ENCODE measurements at places on chromosomes 6 and 20.

GRCh38 chr20:41618807-41619311 is 682 bp upstream of the CHD6 start:
- DNase-seq: no peak

DNA sequence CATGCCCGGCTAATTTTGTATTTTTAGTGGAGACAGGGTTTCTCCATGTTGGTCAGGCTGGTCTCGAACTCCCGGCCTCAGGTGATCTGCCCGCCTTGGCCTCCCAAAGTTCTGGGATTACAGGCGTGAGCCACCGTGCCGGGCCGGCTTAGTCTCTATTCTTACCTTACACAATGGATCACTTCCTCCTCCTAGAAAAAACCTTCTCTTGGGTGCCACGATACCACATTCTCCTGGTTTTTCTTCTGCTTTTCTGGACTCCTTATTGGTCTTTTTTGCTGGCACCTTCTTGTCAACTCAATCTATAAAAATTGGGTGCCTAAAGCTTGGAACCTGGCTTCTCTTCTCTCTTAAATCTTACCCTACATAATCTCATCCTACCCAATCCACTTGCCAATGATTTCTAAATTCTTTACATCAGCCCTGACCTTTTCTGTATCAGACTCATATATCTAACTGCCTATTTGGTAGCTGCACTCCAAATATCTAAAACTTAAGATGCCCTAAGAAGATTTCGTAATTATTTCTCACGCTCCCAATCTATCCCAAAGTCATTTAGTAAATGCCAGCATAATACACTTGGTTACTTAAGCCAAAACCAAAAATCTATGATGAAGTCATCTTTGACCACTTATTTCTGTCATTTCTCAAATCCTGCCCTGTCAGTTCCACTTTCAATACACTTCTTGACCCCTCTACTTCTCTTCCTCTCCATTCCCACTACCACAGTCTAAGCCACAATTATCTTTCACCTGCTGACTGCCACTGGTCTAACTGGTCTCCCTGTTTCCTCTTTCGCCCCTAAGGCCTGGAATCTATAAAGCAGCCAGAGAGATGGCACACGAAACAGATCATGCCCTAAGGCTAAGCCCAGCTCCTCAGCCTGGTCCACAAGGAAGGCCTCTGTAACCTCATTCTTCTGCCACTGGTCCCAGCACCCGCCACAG is 43.2 kb downstream of the ELMO2 start:
- DNase-seq: no peak

- DNase-seq: no peak
These were observed 85.4 kb upstream of the GPR6 start for GRCh38 chr6:109892451-109893435.

GRCh38 chr6:125526007-125526720 is 223.3 kb upstream of the HEY2 start:
- DNase-seq: no peak

- DNase-seq: no peak
These were observed 1029.1 kb upstream of the MANEA start for GRCh38 chr6:94548201-94548600.

DNA sequence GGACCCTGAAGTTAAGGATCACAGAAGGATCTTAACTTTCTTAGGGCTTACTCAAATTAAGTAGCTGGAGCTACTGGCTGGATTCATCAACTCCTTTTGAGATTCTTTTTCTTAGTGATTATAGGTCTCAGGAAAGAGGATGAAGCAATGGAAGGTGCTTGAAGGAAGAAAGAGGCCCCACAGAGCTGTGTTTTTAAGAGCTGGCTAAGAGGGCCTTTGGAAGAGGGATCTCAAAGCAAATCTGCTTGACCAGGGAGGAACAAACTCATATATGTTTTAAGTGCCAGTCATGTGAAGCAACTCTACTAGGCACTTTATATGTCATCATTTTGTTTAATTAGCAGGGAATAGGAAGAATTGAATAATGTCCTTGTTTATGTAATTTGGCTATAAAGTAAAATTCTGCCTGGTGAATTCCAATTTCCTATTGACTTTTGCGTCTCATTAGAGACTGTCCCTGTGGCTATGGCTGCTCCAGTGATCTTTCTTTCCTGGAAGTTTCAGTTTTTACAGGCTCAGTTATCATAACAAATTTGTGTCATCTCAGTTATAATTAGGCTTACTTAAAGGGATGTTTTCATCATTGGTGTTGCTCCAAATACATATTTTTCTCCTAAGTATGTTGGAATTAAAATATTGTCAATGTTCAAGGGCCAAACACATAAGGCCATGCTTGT is 222.8 kb upstream of the CITED2 start:
- DNase-seq: no peak

DNA sequence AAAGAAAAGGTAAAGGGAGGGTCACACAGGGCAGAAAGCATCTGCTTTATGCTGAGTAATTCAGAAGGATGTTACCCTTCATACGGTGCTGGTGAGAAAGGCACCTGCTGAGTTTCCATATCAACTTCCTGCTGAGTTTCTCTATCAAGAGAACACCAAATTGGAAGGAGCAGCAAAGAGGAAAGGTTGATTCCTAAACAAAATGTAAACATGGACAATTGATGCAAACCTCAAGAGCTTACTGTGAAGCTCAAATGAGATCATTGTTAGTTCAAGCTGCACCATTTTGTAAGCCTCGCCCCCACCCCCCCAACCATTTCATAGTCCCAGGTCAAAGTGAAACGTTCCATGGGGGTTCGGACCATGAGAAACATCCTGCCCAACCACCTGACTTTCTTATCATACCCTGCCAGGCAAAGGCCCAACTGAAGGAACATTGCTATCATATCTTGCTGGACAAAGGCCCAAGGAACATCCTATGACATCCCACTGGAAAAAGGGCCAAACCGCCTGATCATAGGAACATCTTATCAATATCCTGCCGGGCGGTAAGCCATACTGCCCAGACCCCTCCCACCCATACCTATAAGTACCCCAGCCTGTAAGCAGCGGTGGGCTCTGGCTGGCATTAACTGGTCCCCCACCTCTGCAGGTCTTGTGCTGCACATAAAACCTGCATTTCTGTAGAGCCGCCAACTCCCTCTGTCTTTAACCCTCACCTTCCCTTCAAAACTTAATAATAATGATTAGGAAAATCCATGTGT is 171.6 kb downstream of the UBE3D start:
- DNase-seq: no peak

- no peak for DNase-seq
These were observed 203.3 kb downstream of the BCAS1 start for GRCh38 chr20:53866794-53867740.

GRCh38 chr6:31752739-31753319 is 9.6 kb upstream of the SAPCD1 start:
- no peak for DNase-seq

- DNase-seq: no peak
These were observed 19.2 kb downstream of the FITM2 start for GRCh38 chr20:44291754-44292153.

- DNase-seq: peak; percentile 6
These were observed 9.5 kb upstream of the HLA-DOA start for GRCh38 chr6:33018904-33019303.

DNA sequence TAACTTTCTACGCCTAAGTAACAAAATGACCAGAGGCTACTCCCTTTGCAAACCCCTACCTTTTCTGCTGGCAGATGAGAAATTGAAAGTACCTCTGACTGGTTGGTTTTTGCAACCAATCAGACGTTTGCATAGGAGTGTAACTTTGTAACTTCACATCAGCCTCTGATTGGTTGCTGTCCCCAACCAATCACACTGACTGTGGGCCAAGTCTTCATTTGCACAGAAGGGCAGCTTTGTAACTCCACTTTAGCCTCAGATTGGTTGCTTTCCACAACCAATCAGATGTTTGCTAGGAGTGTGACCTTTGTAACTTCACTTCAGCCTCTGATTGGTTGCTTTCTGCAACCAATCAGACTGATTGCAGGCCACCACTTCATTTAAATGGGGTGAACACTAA is 89.1 kb downstream of the ME1 start:
- DNase-seq: no peak

GRCh38 chr6:112203577-112204349 is 50.6 kb downstream of the LAMA4 start:
- no peak for DNase-seq

GRCh38 chr6:91094806-91095475 is 508.1 kb upstream of the MAP3K7 start:
- no peak for DNase-seq

GRCh38 chr6:6377621-6378020 is 57.2 kb upstream of the F13A1 start:
- DNase-seq: no peak

- no peak for DNase-seq
These were observed 91.3 kb upstream of the MAP3K7 start for GRCh38 chr6:90678049-90678779.

DNA sequence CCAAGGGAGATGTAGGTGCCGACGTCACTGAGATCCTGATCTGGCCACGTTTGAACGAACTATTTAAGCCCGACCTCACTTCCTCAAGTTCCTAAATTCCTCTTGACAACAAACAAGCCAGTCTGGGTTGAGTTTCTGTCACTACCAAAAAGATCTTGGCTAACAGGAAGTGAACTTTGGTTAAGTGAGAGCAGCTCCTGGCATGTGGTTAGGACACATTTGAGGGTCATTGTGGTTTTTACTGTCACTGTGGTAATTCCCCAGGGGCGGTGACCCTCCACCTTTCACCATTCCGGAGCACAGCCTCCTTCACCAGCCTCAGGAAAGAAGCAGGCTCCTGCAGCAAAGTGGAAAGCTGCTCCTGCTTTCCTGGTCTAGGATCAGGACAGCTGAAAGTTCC is 43.1 kb upstream of the ZNF831 start:
- no peak for DNase-seq

GRCh38 chr20:18729231-18729825 is 84.3 kb upstream of the SCP2D1 start:
- DNase-seq: no peak

DNA sequence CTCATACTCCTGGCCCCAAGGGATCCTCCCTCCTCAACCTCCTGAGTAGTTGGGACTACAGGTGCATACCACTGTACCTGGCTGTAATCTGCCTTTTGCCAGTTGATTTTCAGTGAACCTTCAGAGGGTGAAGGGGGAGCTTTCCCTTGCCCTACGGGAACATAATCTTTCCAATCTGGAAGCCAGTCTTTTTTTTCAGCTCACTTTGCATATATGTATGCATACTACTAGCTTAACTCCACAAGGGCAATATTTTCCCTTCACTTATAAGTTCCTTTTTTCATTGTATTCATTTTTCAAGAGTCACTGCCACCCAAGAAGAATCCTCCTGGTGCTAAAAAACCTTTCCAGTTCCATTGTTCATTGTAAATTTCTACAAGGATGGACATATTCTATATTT is 53.4 kb upstream of the GCM1 start:
- DNase-seq: no peak

GRCh38 chr6:134047673-134048072 is 4.8 kb downstream of the SLC2A12 start:
- no peak for DNase-seq

DNA sequence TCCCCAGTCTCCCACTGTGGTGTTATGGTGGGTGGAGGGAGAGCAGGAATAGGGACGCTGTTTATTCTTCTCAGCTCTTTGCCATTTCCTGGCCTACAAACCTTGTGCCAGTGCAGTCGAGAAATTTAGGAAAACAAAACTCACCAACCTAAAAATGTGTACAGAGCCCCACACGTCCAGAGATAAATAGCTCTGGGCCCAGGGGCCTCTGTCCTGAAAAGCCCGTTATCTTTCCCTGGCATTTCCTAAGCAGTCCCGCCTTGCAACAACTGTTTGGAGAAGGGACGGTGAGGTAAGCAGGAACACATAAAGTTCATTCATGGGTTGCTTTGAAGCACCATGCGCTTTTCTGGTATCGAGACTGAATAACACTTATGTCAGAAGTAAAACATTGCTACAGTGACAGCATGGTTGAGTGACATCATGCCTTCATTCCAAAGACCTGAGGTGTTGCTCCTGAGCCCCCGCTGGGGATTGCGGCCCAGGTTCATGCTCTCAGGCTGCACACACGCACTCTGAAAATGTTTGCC is 80.1 kb upstream of the NXT1 start:
- no peak for DNase-seq

DNA sequence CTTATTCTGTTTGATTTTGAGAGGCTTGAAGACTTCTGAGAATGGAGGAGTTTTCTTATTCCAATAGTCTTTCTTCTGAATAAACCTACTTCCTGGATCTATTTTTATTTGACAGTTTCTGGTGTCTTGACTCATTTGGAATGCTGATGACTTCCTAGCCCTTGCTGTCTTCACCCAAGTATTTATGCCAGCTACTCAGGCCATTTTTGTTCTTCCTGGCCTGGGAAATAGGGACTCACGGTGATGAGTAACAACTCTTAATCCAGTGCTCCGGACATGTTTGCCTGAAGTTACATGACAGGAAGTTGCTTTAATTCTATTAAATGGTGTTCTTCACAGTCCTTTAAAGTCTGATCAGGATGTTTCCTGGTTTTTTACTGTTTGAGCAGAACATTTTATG is 272.1 kb upstream of the EYS start:
- no peak for DNase-seq

DNA sequence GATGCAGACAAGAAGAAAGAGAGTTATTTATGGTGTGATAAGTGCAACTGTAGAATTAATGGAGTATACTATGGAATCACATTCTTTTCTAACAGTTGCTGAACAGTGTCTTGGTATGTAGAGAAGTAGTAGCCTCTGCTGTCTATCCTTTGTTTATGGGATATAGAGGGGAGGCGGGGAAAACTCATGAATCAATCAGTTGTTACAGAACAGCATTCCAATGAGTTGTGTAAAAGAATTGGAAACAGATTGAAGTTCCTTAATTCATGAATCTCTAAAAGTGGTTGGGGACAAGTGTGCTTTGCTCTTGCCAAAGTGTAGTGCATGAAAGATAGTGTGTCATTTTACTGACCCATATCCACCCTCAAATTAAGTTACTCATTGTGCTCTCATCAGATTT is 77.7 kb downstream of the FLRT3 start:
- no peak for DNase-seq

GRCh38 chr6:112017169-112017568 is 36.7 kb upstream of the CCN6 start:
- DNase-seq: no peak

- no peak for DNase-seq
These were observed 5.0 kb downstream of the FAM209B start for GRCh38 chr20:56537997-56538396.

DNA sequence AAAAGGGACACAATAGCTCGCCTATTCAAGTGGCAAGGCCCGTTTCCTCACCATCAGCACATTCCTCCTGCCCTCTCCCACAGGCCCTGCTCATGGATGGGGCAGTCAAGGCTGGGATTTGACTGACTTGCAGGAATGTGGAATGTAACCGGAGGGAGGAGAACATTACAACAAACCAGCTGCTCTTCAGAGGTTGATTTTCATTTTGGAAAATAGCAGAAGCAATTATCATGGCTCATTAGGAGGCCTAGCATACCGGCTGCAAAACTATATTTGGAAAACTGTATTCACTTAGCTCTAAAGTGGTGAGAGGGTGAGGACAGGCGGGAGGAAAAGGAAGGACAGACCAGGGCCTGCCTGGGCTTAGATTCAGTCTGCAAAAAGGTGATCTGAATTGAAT is 283.7 kb downstream of the CD83 start:
- DNase-seq: no peak

- DNase-seq: no peak
These were observed 215.8 kb upstream of the CITED2 start for GRCh38 chr6:139590206-139590605.

- DNase-seq: no peak
These were observed 69.2 kb upstream of the E2F3 start for GRCh38 chr6:20332441-20333006.

GRCh38 chr6:154578004-154578559 is 67.6 kb upstream of the CNKSR3 start:
- no peak for DNase-seq
